ENCODE measurements at places on chromosomes 13 and 19. TPM values are rescaled to one million over a fixed set of nuclear protein-coding genes. Genes with fewer than 3 reads are reported as not detected.

GRCh38 chr19:56319991-56320390 is 5.4 kb upstream of the ZSCAN5A start:
- no peaks in the 10 kb centered on the region for H3K4me1 ChIP-seq
- no peaks in the 10 kb centered on the region for H3K27me3 ChIP-seq
- H3K36me3 ChIP-seq = no peaks in the 10 kb centered on the region
- H3K27ac ChIP-seq = no peak overlapping the region

DNA sequence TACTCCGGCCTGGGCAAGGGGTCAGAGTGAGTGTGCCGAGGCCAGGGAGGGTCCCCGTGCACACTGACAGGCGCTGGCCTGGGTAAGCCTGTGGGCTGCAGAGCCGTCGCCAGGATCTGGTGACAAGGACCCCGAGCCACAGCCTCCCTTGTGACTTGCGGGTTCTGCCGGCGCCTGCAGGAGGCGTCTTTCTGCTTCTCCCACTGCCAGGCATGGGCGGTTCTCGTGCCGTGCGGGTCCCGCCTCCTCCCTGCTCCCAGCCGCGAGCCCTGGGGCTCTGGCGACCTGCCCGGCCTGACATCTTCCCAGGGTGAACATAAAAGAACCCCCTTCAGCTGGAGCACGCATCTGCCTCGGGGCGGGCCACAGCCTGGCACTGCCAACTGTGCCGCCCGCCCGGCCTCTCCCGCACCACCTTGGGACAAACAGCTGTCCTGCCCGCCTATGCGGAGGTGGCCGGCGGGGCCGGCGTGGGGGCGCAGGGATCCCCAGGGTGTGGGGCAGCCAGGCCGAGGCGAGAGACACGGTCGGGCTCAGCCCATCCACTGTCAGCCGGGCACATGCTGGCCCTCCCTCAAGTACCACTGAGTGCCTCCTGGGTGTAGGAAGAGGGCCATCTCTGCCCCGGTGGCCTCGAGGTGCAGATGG is 1.5 kb upstream of the HCN2 start:
- H3K4me3 ChIP-seq = no peak overlapping the region
- H3K36me3 ChIP-seq = no peaks in the 10 kb centered on the region
- no peak overlapping the region for H3K27ac ChIP-seq
- no peaks in the 10 kb centered on the region for H3K4me1 ChIP-seq
- peak; percentile 80 for DNase-seq

GRCh38 chr13:67226696-67227095 is 3.4 kb downstream of the PCDH9 start:
- no peaks in the 10 kb centered on the region for H3K4me1 ChIP-seq
- no peak overlapping the region for H3K27ac ChIP-seq
- H3K27me3 ChIP-seq = no peaks in the 10 kb centered on the region
- no peak overlapping the region for H3K4me3 ChIP-seq

- no peak for DNase-seq
- no peaks in the 10 kb centered on the region for H3K4me1 ChIP-seq
- H3K27ac ChIP-seq = no peak overlapping the region
- no peaks in the 10 kb centered on the region for H3K36me3 ChIP-seq
Measured at GRCh38 chr13:98691360-98691759, 61.1 kb downstream of the SLC15A1 start.

GRCh38 chr19:17209126-17210036 is 5.8 kb upstream of the USE1 start:
- peaks cover 78% of the 10 kb centered on the region for H3K36me3 ChIP-seq
- H3K4me1 ChIP-seq = no peaks in the 10 kb centered on the region
- no peak overlapping the region for H3K27ac ChIP-seq
- DNase-seq = no peak

DNA sequence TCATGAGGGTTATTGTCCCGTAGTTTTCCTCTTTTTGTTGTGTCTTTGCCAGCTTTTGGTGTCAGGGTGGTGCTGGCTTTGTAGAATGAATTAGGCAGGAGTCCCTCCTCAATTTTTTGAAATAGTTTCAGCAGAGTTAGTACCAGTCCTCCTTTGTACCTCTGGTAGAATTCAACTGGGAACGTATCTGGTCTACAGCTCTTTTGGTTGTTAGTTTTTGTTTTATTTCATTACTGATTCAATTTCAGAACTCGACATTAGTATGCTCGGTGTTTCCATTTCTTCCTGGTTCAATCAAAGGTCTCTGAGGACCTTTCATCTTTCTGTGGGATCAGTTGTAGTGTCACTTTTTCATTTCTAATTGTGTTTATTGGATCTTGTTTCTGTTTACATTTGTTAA is 1237.0 kb upstream of the PCDH9 start:
- H3K4me3 ChIP-seq = no peak overlapping the region
- H3K4me1 ChIP-seq = no peaks in the 10 kb centered on the region
- DNase-seq = no peak
- no peaks in the 10 kb centered on the region for H3K36me3 ChIP-seq
- no peaks in the 10 kb centered on the region for H3K27me3 ChIP-seq
- no peak overlapping the region for H3K27ac ChIP-seq

Gene PRSS57
- total RNA-seq = not detected

Gene C19orf33
- total RNA-seq = 18.2 TPM

Gene FGF21
- not detected for total RNA-seq

Gene TMEM238
- not detected for total RNA-seq

Gene ZNF548
- 29.1 TPM for total RNA-seq

Gene AZU1
- not detected for total RNA-seq

Gene ESD
- total RNA-seq = 150 TPM
